ENCODE measurements at places on chromosomes 6 and 20. TPM values are rescaled to one million over a fixed set of nuclear protein-coding genes. Genes with fewer than 3 reads are reported as not detected.

DNA sequence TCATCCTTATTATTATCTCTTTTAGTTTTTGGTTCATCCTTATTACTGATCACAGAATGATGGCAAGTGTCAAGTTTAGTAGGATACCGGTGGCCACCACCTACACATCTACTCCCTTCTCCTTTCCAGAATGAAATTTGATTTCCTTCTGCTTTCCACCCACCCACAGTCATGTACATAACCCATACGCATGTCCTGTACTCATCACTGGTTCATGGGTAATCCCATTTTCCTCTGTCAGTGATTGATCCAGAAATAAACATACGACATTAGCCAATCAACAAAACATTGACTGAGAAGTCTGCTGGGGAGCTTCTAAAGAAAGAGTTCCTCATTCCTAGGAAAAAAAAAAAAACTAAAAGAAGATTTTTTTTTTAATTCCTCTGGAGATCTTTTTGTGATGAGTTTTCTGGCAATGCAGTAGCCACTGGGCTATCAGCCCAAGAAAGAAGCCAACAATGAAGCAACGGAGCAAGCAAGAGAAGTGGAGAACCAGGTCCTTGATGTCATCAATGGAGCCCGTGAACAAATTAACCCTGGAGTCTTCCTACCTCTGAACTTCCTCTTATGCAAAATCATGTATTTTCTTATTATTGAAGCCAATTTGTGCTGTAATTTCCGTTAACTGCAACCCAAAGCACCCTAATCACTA is 127.8 kb downstream of the TASP1 start:
- no peak for DNase-seq

GRCh38 chr20:217266-217665 is 9.8 kb upstream of the DEFB129 start:
- DNase-seq, result no peak

DNA sequence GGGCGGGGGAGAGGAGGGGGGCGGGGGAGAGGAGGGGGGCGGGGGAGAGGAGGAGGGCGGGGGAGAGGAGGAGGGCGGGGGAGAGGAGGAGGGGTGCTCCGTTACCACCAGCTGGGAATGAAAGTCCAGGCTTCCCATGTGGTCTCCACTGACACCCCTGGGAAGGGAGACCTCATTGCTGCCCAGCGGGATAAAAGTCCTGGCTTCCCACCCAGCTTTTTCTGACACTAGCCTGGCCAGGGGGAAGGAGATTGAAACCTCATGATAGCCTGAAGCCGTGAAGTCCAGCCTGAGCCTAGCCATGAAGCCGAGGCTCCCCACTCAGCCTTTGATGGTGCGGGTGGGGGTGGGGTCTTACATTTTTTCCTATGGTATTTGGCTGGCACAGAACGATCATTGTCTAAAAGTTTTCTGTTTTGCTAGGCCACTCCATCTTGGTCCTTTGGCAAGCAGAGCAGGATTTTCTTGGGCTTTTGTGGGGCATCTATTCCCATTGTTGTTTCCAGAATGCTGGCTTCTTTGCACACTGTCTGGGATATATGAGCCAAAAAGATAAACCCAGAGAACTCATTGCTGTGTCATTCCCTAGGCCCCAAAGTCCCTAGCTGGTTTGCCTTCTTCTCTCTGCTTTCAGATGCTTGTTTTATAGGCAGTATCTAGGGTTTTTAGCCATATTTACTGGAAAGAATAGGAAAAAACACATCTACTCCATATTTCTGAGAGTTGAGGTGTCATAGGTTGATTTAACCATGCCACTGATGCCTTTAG is 67.9 kb upstream of the RNF24 start:
- DNase-seq, result no peak

Gene COL21A1
- total RNA-seq, result 59.2 TPM

Gene SNPH
- total RNA-seq, result 3.9 TPM
